ENCODE measurements at places on chromosomes 1 and 21.

GRCh38 chr1:19377812-19378718 is 65.9 kb downstream of the SLC66A1 start:
- DNase-seq: no peak

- DNase-seq: no peak
Observed at GRCh38 chr1:236009857-236010256, 55.0 kb downstream of the NID1 start.

DNA sequence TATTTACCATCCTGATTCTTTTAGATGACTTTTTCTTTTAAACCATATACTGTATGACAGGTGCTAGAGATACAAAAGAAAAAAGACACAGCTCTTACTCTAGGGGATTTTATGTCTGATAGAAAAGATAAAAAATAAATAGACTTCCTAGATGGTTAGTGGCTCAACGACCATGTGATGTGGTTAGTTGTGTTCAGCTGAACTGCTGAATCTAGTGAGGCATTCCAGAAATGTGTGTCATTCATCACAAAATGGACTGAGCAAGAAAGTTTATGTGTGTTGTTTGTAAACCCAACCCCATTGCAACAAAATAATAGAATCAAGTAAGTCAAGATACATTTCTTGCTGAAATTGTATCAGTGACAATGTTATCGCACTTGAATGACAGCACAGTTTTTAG is 205.8 kb upstream of the LYPLAL1 start:
- no peak for DNase-seq

DNA sequence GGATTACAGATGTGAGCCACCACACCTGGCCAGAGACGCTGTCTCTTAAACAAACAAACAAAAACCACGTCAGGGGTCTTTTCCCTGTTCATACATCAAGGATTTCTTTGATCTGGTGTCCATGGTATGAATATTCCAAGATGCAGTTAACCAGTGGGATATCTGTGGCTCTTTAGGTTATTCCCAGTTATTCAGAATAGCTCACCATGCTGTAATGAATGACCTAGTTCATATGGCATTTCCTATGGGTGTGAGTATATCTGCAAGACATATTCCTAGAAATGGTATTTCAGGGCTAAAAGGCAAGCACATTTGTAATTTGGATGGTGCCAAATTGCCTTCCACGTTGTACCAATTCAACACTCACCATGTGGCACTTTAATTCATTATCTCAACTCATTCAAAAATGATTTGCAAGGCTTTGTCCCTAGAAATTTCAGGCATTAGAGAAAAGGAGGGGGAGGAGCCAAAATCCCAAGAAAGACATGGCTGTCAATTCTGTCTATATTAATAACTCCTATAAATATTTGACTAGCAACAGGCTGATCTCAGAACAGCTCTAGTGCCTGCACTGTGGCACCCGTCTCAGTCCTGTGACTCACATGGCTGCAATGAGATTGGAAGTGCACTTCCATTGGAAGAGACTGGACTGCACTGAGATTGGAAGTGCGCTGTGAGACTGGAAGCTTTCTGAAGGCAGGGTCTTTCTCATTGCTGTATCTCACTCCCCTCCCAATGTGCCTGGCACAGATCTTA is 6.0 kb upstream of the STMN1 start:
- no peak for DNase-seq

- DNase-seq: no peak
Observed at GRCh38 chr1:178266619-178267066, 172.7 kb downstream of the RASAL2 start.

- no peak for DNase-seq
Observed at GRCh38 chr1:150890033-150890416, 3.1 kb downstream of the CTXND2 start.

- DNase-seq: no peak
Observed at GRCh38 chr1:14786109-14786675, 187.7 kb downstream of the KAZN start.

DNA sequence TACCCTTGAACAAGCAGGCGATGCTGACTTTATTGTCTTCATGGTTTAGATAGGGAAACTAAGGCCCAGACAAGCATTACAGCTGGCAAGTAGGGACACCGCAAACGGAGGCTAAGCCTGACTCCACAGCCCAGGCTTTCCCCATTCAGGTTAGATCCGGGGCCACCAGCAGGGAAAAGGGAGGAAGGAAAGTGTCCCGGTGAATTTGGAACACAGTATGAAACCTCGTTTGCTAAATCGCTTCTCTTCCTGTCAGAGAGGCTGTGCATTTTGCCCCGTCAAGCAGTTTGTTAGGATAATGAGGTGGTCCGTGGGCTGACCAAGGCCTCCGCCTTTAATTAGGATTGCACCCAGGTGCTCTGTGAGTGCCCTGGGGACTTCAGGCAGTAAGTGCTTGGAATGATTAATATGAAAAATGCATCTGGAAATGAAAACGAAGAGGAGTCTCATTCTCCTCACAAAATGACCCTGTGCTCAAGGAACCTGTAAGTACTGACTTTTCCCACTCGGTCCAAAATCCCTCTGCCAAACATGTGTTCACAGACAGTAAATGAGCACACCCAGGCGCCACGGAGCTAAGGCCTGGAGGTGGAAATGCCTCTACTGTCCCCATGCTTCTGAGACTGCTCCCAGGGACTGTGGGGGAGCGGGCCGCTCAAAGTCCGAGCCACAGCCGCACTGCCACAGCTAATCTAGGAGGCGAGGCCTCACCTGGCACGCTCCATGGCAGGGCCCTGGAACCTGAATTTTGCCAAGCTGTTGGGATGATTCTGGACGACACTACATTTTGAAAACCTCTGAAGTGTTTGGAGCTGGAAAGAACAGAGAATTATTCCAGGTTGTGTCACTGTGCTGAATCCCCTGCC is 234.1 kb downstream of the SDCCAG8 start:
- no peak for DNase-seq

- no peak for DNase-seq
Observed at GRCh38 chr21:46061518-46061917, 36.4 kb upstream of the COL6A2 start.

GRCh38 chr1:152000964-152001630 is 7.4 kb upstream of the S100A10 start:
- DNase-seq: no peak

GRCh38 chr1:181090641-181091126 is 2.2 kb downstream of the IER5 start:
- DNase-seq: no peak

- DNase-seq: no peak
Observed at GRCh38 chr1:9882945-9883303, 27.1 kb downstream of the CTNNBIP1 start.

DNA sequence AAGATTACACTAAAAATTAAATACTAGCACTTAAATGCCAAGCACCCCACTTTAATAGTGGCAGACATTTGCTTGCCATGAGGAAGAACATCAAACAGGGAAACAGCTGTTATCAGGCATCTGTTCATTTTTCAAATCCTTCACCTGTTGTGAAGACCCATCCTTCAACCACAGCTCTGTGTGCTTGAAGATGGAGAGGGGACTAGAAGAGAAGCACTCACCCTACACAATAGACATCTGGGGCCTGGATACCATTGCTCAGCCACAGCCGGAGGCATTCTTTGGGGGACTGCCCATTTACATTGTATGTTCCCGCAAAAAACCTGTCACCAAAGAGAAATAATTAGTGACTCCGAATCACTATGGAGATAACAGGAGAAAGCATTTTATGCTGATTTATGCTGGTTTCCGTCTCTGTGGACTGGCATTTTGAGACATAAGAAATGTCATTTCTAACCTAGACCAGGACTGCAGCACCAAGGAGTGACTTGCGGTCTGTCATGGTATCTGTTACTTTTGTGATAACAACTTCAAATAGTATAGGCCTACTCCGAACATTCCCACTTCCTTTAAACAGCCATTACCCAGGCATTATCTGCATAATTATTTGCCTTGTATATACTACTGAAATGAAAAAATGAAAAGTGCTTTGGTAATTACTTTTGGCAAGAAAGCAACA is 28.8 kb upstream of the MTF1 start:
- no peak for DNase-seq

GRCh38 chr1:115501476-115501875 is 140.3 kb upstream of the VANGL1 start:
- no peak for DNase-seq

GRCh38 chr1:19560480-19560879 is 75.1 kb upstream of the CAPZB start:
- DNase-seq: no peak

GRCh38 chr1:181089017-181089675 is 646 bp downstream of the IER5 start:
- DNase-seq: no peak

DNA sequence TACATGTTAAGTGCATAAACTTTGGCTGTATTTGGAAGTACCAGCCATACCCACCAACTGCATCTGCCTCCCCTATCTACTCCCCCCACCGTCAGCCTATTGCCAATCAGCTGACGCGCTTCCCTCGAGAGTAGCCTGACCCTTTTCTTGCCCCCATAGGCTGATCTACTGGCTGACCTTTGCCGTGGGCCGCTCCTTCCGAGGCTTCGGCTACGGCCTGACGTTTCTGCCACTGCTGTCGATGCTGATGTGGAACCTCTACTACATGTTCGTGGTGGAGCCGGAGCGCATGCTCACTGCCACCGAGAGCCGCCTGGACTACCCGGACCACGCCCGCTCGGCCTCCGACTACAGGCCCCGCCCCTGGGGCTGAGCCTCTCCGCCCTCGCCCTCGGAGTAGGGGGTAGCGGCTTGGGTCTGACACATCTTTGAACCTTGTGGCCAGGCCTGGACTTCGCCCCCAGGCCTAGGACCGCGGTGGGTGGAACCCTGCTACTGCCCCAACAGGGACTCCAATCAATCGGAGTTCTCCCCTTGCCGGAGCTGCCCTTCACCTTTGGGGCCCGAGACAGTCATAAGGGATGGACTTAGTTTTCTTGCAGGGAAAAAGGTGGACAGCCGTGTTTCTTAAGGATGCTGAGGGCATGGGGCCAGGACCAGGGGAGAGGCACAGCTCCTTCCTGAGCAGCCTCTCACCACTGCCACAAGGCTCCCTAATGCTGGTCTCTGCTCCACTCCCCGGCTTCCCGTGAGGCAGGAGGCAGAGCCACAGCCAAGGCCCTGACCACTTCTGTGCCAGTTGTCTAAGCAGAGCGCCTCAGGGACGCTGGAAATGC is 4.0 kb downstream of the GLMP start:
- DNase-seq: peak; percentile 88

DNA sequence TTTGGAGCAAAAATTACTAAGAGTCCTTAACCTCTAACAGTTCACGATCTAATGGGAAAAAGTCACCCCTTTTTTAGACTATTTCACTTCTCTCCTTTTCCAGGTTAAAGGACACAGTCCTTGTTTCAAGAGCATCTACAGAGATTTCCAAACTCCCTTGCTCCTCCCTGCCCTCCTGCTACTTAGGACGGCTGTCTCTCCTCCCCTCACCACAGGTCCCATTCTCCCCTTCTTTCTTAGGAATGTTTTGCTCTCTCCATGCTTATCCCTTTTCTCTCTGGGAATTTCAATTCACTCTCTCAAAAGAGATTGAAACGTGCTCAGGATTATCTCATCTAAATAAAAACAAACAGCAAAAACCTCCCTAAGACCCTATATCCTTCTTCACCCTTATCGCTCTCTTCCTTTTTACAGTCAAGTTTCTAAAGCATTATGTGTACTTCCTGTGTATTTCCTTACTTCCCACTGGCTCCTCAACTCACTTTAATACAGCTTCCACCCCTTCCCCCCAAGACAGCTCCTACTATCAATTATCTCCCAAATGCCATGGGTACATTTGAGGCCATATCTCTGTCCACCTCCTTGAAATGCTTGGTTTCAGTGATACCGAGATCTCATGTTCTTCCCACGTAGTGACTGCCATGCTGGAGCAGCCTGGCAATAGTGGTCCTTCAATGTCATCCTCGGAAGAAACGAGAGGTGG is 43.2 kb upstream of the ZNF281 start:
- DNase-seq: no peak

DNA sequence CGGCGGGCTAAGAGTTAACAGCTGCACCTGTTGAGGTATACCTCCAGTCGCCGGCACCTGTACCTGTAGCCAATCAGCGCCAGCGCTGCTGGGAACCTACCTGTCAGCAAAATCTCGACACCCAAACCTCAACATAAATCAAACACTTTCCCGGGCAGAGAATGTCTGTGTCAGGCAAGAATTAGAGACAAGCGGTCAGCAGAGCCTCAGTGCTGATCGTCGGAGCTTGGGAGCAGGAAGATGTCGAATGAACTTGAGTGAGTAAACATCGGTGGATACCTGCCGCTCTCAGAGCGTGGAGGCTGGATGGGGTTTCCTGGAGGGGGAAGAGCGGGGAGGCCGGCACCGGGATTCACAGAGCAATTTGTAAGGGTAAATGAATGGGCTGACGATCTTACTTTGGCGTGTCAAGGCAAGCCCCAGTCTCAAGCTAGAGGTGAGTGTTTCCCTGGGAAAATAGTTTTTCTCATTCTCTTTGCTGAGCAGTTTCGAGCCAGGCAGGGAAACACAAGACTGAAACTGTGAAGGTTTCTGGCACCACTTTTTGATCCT is at the start of gene GRHL3:
TSS of gene GRHL3 (plus strand) at position 46 of the 552 bp plus-strand sequence. CDS start at position 241, 195 bp downstream.
- no peak for DNase-seq

GRCh38 chr1:111768023-111768422 is 12.3 kb downstream of the DDX20 start:
- no peak for DNase-seq

DNA sequence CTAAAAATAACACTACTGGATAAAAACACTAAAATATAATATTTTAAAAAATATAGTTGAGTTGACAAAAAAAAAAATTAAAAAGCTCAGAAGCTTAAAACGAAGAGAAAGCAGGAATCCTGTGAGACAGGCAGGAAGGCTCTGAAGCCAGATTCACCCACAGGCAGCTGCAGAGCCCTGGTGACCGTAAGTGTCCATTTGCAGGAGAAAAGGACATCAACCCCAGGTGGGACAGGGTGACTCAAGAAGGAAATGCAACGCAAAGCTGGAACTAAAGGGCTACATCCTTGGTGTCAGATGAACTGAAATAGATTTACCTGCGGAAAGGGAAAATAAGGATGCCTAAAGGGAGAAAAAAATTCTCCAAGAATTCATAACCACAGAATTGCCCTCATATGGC is 46.8 kb downstream of the USP24 start:
- no peak for DNase-seq

DNA sequence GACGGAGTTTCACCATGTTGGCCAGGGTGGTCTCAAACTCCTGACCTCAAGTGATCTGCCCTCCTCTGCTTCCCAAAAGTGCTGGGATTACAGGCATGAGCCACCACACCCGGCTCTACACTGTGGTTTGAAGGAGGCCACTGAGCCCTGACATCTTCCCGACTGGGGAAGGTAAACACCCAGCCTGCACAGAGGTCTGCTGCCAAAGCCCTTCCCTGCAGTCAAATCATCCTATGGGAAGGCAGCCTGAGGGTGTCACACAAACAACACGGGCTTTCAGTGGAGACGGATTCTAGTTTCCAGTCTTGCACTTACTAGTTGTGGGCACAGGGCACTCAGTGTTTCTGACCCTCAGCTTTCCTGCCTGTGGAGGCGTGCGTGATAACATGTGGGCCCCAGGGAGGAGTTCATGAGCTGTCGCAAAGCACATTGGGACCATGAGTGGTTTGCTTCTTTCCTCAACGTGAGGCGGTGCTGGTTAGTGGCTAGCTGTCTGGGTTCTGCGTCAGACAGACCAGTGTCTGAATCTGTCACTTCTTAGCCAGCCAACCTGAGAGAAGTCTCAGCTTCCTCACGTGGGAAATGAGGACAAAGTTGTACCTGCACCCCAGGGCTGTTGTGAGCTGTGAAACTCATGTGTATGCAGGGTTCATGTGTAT is 21.5 kb upstream of the OPRD1 start:
- no peak for DNase-seq

Data from dorsolateral prefrontal cortex (tissue), 122 donors.